CD4-positive, alpha-beta memory T cell (primary cell): ENCODE measurements at places on chromosomes 4 and X.
A peak's percentile ranks its signal among the peaks of the same experiment; 100 is the strongest.

GRCh38 chrX:142084611-142085010, 120.5 kb downstream of the MAGEC2 start:
- DNase-seq, result no peak

- no peak for DNase-seq
Measured at GRCh38 chr4:65139998-65140397, 530.3 kb downstream of the EPHA5 start.

DNA sequence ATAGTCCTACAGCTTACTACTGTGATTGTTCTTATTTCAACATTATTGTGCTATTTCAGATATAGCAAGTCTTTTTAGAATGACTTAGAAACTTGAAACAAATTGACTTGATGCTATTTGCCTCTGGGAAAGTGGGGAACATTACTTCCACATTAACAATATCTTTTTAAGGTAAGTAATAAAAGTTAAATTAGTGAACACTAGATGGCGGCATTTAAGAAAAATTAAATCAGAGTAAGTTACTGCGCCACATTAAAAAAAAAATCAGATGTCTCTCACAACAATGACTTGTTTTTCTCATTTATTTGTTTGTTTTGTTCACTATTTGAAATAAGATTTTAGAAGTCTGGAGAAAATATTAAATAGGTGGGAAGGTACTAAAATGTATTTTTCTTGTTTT, 1026.9 kb upstream of the SLIT2 start:
- DNase-seq, result no peak

DNA sequence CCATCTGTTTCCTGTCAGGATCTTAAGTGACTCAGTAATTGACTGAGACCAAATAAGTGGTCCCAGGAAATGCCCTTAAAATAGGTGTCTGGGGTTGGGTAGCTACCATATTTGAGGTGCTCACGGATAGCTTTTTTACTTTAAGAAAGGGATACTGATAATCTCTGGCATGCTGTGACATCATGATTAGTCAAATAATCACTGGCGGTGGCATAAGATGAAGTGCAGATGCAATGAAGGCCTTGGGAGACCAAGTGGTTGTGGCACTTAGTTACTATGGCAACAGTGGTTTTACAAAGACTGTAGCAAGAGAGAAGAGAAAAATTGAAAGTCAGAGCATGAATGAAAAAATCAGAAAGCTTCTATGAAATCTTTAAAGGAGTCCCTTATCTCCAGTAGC, 114.5 kb upstream of the SLIT2 start:
- no peak for DNase-seq

- no peak for DNase-seq
Measured at GRCh38 chr4:82741188-82741587, 57.4 kb downstream of the SCD5 start.

DNA sequence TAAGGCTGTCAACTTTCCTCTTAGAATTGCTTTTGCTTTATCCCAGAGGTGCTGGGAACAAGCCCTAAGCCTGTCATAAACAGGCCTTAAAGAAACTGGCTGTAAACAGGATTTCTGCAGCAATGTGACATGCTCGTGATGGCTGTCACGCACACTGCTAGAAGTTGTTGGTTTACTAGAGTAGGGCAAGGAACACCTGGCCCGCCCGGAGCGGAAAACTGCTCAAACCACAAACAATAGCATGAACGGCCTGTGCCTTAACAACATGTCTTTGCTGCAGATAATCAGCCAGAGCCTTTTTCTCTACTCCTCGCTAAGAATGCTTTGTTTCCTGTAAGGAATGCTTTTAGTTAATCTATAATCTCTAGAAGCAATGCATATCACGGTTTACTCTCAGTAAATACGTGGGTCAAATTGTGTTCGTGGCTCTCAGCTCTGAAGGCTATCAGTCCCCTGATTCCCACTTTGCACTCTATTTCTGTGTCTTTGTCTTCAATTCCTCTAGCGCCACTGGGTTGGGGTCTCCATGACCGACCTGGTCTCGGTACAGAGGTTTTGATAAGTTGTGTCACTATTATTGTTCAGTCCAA, 318.3 kb downstream of the GLUD2 start:
- no peak for DNase-seq

- DNase-seq, result no peak
Measured at GRCh38 chr4:153366486-153366885, 22.0 kb downstream of the MND1 start.

DNA sequence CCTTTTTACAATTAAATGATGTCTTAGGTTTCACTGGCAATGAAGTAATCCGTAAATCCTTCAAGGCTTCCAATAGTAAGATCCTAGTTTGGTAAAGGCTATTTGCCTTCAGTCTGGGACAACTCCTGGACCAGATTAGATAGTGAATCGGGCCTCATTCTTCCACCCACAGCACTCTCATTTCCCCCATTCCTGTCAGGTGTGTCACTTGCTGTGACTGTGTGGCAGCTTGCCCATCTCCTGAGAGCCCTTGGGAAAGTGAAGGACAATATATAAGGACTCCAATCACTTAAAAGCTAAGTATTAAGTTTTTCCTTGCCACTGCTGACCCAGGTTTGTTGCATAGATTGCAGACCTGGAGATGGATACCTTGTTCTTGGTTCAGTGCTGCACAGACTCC, 3.3 kb upstream of the GASK1B start:
- no peak for DNase-seq

- no peak for DNase-seq
Measured at GRCh38 chr4:6959261-6959660, 49.6 kb downstream of the TBC1D14 start.

DNA sequence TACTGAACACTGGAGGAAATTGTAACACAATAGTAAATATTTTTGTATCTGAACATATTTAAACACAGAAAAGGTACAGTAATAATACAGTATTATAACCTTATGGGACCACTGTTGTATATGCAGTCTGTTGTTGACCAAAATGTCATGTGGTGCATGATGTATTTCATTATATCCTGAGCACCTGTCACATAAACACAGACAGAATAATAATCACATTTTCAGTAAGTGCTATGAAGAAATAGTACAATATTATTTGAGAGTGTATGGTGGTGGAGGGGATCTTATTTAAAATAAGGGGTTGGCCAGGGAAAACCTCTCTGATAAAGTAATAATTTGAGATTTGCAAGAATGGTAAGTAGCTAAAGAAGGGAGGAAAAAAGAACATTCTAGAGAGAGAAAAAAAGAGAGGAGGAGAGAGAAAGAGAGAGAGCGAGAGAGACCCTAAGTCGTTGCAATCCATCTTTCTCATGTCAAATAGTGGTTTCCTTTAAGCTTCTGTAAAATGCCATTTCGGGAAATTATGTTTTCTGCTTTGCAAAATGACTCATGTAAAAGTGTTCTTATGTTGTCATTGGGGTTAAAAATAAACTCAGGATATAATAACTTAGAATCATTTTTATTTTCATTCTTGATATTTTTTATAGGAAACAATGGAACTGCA, 19.3 kb upstream of the CLNK start:
- DNase-seq, result no peak

- DNase-seq, result no peak
Measured at GRCh38 chr4:8675383-8675782, 82.8 kb downstream of the CPZ start.

GRCh38 chr4:8203817-8204216, 4.7 kb downstream of the SH3TC1 start:
- no peak for DNase-seq

DNA sequence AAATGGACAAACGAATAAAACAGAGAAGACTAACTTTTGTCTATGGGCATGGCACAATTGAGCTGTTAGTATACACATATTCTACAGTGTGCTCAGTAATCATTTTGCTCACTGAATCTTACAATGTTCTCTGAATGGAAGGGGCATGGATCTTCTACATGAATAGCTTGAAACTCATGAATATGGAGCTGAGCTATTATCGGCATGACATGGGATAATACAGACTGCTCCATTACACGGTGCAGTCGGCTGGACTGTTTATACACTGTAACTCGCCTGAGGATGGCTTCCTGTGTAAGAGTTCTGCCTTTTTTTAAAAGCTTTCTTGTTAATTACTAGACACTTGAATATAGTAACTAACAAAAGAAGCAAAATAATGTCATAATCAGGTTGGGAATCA, 368.5 kb upstream of the MAD2L1 start:
- no peak for DNase-seq

- DNase-seq, result no peak
Measured at GRCh38 chr4:173159791-173160190, 8.8 kb upstream of the GALNT7 start.

DNA sequence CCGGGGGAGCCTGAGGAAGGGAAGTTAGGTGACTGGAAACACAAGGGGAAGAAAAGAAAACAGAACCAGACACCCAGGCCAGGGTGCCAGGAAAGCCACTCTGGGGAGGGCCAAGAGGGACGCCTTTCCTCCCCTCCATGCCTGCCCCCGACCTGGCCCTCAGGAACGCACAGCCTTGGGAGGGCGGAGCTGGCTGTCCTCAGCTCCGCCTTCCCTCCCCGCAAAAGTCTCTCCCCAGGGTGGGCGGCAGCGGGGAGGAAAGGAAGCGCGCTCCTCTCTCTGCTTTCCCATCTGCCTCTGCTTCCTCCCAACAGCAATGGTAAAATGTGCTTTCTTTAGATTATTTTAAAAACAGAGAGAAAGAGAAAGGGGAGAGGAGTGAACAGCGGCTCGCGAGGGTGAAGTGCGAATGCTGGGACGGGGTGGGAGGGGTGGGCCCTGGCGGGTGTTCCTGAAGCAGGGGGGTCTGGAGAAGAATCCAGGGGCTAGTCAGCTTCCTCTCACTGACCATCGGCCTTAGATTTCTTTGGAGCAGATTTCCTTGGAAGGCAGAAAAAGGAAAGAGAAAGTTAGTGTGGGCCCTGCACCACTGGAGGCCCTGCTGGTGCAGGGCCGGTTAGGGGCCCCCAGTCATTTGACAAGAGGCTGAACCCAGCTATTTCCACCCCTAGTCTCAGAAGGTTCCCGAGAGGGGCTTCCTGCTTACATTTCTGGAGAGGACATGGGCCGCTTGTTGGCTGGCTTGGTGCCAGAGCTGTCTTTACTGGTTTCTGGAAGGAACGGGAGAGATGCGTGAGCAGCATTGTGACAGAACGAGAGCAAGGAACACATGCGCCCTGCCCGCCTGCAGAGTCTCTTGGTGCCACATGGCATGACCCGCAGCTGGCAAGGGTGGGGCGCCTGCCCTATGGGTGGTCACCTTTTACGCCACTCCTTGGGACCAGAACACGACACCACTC, 4.7 kb upstream of the RENBP start:
- DNase-seq, result no peak

- DNase-seq, result no peak
Measured at GRCh38 chr4:5774416-5775036, 63.5 kb downstream of the EVC start.

DNA sequence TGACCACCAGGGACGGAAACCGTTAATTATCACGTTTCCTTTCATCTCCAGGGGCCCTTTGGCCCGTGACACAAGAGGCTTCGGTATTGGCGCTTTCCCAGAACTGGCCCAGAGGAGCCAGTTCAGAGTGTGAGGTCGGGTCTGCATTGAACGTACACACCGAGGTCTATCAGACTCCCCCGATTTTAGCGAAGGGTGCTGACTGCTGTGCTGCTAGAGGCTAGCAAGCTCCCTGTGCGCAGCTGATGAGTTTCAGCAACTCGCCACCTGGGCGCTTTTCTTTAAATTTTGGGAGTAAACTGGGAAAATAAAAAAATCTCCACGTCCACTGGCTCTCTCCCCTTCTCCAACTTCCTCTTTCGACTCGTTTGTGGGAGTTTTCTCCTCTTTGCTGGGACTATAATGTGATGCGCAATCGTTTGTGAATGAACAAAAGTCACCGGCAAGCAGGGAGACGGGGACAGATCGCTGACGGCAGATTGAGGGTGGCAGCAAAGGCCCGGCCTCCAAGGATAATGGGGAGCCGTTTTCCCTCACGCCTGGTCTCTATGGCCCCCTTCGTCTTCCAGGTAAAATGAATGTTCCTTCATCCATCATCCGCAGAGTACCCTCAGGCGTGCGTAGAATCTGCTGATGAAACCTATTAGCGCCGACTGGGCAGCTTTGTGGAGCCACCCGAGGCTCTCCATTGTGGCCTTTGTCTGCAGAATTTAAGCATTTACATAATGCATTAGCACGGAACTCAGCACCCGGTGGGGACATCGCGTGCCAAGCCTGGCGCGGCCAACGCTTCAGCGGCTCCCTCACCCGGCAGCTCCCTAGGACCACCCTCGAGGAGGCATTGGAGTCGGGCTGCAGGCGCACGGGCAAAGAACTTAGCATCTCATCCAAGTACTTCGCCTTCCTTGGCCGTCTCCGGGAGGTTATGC, 1.6 kb upstream of the LRAT start:
- no peak for DNase-seq

DNA sequence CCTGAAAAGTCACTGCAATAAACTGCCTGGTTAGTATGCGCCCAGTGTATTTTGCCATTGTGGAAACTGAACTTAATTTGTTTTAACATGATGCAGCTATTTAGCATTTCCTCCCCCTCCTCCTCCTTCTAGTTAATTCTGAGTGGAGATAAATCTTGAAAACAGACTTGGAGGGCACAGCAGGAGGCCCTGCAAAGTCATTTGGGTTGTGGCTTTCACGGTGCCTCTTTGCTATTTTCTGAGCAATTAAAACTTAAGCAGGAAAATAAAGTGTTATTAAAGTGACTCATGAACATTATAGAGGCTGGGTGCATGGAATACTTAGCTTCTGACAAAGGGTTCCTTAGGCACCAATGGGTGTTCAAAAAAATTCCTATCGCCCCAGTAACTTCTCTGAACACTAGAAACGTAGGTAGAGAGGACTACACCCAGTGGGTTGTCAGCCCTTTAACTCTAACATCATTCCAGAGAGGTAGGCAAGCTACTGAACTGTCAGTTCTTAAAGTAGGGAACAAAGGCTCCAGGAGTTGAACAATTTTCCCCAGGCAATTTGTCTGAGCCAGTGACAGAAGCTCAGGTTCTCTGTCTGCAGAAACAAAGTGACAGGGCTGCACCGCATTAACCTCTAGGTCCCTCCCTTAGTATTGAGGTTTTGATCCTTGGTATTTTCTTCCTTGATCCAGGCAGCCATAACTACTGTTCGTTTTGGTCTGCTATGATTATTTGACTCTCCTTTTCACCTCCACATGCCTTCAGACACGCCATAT, 158.3 kb upstream of the KIT start:
- no peak for DNase-seq

- peak; percentile 40 for DNase-seq
Measured at GRCh38 chr4:183797011-183797444, 108.1 kb upstream of the STOX2 start.

- DNase-seq, result no peak
Measured at GRCh38 chr4:151248519-151248918, 28.4 kb upstream of the PRSS48 start.

- no peak for DNase-seq
Measured at GRCh38 chrX:50905334-50905733, 5.2 kb upstream of the BMP15 start.

DNA sequence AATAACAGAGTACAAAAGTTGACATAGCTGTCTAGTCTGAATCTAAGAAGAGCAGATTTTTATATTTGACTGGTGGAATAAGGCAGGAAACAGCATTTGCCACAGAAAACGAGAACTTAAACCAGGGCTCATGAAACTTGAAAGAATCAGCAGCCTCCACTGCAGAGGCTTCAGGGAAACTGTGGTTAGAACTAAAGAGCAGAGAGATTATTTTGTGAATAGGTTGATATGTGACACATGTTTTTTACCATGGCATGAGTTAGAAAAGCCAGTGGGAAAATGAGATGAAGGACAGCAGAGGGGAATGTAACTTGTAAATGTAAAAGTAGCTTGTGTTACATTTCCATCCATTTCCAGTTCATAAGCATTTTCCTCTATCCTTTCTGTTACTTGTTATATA, 63.7 kb upstream of the CAMK2D start:
- DNase-seq, result peak; percentile 36
